Cortex of kidney (tissue), 1 donor: ENCODE measurements at places on chromosomes 4 and X.

DNA sequence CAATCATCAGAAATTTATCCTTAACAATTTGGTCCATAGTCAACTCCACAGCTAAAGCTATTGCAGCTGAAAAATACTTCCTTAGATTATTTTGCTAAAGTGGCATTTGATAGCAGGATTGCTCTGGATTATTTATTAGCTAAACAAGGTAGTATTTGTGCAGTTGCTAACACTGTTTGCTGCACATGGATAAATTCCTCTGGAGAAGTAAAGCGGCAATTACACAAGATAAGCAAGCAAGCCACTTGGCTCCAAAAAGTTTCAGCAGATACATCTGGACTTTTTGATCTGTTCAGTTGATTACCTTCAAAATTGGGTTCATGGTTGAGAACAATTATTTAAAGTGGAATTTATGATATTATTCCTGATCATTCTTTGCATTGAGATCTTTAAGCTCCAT, 971.5 kb downstream of the C4orf33 start:
- DNase-seq, result no peak

DNA sequence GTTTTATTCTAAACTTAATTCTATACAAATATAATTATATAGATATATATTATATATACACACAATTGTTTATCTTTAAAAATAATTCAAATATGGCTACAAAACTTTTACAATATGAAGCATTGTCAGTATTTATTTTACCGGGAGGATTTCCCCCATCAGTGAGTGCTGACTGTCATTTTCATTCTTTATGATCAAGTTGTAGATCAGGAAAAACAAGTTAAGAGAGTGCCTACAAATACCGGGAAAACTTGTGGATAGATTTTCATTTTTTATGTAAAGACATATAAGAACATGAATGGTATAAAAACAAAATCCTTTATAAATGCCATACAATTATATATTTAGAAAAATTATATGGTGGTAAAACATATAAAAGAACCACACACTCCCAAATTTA, 37.8 kb downstream of the CLCN3 start:
- DNase-seq, result no peak

DNA sequence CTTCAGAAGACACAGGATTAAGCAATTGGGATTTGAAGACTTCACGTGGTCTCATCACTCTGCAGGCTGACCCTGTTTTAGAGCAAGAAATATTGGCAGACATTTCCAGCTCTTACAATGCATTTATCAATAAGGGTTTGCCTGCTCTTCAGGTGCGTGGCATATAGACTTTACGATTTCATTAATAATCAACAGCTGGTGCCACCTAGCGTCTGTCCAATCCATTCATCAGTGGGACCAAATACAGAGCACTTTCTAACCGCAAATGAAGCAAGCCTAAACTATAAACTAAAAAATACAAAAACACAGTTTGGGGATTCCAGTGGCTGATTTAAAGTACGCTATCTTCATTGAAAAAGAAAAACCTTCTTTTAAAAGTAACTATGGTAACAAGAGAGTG, 125.4 kb upstream of the DMD start:
- DNase-seq, result no peak

GRCh38 chr4:150002561-150002960, 75.7 kb upstream of the DCLK2 start:
- DNase-seq, result no peak

DNA sequence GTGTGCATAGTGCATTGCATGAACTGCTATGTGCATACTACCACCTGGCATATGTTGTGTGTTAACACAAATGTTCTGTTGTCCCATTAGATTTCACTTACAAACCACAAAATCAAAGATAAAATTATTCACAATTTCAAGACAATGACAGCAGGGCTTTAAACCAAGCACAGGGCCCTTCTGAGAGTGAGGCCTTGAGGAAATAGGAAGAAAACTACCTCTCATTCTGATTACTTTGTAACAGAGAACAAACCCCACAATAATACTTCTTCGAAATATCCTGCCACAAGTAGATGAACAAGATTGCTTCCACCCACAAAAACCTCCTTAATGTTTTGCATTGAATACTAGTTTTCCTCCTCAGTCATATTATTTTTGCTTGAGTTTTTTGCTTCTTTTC, 85.5 kb upstream of the SPANXB1 start:
- DNase-seq, result no peak

DNA sequence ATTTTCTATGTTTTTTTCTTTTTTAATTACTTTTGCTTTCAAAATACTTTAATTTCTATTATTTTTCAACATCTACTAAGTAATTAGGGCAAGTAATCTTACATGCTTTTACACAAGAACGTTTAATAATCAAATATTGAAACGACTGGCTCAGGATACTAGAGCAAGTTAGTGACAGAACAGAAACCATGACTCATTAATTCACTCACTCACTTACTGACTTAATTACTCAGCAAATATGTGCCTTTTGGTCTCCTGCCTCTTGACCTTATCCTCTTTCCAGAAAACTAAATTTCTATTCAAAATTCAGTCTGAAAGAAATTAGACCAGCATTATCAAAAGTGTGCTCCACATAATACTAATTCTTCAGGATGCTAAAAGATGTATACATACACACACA, 314.9 kb upstream of the TEX13C start:
- DNase-seq, result no peak

GRCh38 chr4:102869569-102870197, 891 bp downstream of the CISD2 start:
- DNase-seq, result no peak

DNA sequence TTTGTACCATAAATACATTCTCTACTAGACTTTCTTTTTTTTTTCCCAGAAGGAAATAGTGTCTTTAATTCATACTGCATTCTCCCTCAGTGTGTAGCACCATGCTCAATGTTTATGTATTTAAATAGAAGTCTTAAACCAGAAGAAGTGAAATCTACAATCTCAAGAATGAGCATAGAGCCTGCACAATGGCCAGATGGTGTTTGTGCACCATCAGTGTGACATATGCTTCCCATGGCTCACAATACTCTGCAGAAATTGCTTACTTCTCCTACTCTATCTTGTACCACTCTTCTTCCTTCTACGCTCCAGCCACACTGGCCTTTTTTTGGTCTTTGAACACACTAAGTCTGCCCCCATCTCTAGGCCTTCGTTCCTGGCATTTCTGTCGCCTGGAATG, 2.6 kb upstream of the DOCK11 start:
- no peak for DNase-seq

GRCh38 chrX:23900220-23900797, 7.4 kb downstream of the APOO start:
- DNase-seq, result no peak

DNA sequence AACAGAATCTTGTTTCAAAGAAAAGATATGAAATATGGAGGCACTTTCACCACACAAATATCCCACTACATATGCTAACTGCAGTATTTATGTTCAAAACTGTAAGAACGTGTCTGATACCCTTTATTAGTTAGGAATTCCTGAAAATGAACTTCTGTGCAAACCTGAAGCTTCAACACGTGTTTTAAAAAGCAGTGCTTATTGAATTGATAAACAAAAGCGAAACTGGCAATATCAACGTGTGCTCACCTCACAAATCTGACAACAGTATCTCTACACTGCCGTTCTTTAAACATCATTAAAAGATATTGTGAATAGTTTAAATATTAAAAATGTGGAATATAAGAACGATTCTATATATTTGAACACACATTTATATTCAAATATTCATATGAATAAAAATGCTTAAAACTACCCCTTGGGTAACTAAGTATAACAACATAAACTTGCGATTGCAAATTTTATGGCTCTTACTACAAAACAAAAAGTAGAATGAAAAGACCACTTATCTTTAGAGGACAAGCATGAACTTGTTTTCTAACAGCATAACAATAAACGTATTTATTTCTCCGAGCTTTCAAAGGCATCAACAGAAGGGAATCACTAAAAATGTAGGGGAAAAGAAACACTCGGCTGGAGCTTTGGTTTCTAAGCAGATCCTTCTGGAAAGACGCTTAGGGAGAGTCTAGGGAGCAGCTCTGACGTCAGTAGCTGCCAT, at the start of gene LRP2BP:
TSS of gene LRP2BP (minus strand) at position 687 of the 718 bp plus-strand sequence. CDS start 17,738 bp downstream, outside the sequence.
- no peak for DNase-seq

GRCh38 chr4:89379511-89380044, 72.0 kb upstream of the GPRIN3 start:
- DNase-seq, result no peak

DNA sequence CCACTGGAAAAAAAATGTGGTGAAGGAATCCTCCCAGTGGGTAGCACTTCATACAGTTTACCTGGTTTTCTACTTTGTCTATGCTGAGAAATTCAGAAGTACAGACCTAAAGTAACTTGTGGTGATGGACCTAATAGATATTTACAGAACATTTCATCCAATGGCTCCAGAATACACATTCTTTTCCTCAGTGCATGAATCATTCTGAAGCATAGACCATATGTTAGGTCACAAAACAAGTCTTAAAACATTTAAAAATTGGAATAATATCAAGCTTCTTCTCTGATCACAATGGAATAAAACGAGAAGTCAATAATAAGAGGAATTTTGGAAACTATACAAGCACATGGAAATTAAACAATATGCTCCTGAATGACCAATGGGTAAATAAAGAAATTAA, 450.1 kb upstream of the INTU start:
- no peak for DNase-seq

DNA sequence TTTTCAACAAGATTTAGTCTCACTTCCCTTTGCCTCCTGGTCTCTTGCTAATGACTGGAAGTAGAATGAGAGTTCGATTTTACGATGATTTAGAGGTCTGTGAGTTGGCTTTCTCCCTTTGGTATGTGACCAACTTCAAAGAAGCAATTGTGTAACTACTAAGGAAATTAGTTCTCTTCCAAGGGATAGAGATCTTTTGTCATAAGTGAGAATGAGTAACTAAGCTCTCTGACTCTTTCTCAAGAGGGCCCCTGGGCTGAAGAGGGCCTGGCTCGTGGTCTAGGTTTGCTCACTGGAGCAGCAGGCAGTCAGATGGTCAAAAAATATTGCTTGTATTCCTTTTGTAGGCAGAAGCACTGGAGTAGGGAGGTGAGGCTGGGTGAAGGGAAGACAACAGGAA, 176.3 kb downstream of the ENOX2 start:
- DNase-seq, result no peak

- no peak for DNase-seq
These were observed 819 bp downstream of the NSG1 start for GRCh38 chr4:4387531-4388310.

GRCh38 chrX:48957477-48957826, at the start of gene OTUD5:
OTUD5 (minus strand) TSS chrX:48957607; CDS start chrX:48957570, 37 bp downstream.
- DNase-seq, result no peak

DNA sequence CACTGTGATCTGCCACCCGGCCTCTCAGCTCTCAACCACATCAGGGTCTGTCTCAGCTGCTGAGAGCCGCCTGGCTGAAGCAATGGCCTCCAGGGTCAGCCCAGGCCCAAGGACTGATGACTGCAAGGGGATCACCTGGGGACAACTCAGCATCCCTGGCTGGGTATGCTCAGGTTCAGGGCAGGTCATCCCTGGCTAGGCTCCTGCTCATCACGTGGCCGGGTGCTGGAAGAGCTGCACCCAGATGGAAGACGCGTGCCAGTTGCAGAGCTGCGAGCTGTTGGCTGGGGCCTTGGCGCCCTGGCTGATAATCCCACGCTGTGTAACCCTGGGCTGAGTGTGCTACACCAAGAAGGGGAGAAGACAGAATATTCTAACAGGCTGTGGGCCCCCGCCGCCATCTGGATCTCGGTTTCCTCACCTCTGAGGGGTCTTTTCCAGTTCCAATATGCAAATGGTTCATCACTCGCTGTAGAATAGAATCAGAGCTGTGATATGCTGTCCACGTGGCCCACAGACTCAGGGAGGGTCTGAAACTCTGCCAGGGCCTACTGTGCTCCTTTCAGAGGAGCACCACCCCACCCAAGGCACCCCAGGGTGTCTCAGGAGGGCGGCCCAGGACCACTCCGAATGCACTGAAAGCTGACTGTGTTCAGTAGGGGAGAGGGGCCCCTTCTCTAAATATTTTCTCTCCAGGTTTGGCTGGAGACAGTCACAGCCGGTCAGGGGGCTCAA, 338.8 kb downstream of the BCOR start:
- DNase-seq, result no peak

- no peak for DNase-seq
These were observed 607.8 kb upstream of the ZFP42 start for GRCh38 chr4:187387739-187388138.

DNA sequence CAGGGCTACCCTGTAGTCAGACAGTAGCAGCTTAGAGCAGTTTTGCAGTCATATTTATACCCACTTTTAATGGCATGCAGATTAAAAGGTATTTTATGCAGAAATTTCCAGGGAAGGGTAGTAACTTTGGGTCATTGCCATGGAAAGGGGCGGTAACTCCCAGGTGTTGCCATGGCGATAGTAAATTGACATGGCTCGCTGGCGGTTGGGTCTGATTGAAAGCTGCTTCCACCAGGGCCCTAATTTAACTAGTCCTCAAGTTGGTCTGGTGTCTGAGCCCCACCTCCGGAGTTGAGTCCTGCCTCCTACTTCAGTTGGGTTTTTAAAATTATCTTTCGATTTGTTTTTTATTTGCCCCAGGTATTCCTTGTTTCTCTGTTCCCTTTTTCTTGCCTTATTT, 70.1 kb downstream of the NAA11 start:
- no peak for DNase-seq

DNA sequence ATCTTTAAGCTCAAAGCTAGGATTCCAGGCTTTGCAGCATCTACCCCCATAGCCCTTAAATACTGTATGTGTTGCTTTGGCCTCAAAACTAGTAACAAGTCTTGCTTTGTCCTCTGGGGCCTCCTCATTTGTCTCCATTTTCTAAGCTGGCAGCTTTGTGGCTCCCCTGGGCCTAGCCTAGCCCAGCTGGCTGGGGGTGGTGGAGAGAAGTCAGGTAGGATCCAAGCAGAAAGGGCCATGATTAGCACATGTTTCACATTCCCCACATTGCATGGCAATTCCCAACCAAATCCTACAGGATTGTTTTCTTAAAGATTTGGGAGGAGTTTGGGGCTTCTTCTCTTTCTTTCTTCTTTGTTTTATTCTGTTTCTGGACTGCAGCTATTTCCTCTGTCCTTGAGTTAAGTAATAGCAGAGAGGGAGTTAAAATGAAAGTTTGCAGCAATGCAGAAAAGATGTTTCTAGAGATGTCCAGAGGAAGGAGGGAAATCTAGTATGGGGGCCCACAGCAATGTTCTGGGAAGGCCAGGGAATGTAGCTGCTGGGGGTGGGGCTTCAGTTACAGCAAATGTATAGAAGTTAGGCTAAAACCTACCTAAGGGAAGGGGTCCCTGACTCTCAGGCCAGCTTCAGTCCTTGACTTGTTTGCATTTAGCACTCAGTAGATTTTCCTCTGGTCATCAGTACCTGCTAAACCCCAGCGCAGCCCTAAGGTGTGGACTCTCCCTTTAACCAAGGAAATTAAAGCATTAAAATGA, 92.1 kb downstream of the SHROOM4 start:
- DNase-seq, result no peak

GRCh38 chr4:166846939-166847338, 387.4 kb downstream of the SPOCK3 start:
- no peak for DNase-seq

DNA sequence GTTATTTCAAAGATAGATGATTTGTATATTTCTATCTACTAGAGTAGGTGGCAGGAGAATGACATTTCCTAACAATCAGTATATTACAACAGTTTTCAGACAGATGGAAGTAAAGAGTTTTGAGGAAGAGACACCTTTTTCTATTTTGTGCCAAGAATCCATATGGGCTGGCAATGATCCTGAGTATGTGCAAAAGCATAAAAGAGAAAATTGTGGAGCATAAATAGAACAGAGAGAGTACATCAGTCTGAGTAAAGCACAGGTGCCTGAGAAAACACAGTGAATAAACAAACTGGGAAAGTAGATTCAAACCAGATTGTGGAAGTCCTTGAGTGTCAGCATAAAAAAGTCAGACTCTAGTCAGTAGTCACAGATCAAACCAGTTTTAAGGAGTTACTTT, 96.8 kb upstream of the WDR44 start:
- no peak for DNase-seq
